ENCODE measurements at places on chromosomes 6 and 20.

DNA sequence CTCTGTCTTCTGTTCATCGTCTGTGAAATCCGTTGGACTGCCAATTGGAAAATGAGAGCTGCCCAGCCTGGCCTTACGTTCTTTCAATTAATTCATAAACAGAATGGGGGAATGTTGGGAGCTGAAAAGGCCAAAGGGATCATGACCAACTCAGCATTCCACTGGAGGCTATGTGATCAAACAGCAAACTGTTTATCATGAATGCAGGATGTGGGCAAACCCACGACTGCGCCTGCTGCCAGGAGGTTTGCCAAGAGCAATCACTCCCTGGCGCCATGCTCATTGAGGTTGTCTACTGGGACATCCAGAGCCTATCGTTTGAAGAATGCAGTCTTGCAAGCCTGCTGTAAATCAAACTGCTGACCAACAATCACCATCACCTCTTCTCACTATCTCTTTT, 9.3 kb upstream of the FKBP1A start:
- DNase-seq: no peak

DNA sequence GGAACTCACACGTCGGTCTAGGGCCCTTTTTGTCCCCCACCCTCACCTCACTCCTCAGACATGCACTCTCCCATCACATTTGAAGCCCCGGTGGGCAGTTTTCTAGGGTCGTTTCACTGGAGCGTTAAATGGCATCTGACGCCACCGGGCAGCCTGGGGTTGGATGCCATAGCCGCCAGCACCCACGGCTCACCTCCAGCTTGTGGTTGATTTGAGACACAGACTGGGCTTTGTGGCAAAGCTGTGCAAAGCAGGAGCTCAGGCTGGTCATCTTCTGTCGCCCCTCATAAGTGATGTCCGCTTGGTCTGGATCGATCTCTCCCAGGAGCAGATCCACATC, 530 bp downstream of the GOPC start:
- DNase-seq: no peak

DNA sequence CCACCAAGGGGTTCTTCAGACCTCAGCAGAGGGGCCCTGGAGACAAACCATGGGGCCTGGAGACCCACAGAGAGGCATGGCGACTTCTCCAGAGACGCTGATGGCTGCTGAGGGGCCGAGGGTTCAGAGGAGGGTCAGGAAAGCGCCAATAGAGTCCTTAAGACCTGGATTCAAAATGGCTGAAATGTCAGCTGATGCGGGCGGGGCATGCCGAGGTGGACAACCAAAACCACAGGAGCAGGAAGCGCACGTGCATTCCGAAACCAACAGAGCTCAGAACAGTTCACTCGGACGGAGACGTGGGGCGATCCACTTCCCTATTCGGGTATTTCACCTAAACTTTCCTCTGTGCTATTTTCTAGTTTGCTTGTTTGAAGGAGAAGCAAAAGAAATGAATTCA, 99.9 kb upstream of the RIN2 start:
- DNase-seq: no peak

GRCh38 chr6:33602180-33602579, 18.9 kb upstream of the ITPR3 start:
- no peak for DNase-seq

- DNase-seq: no peak
Observed at GRCh38 chr6:17204533-17204932, 76.6 kb upstream of the RBM24 start.

Measured in NCI-H510A (cell line).